Spleen (tissue), 13 donors: ENCODE measurements at places on chromosomes 5 and 9. TPM values are rescaled to one million over a fixed set of nuclear protein-coding genes. Genes with fewer than 3 reads are reported as not detected.

The AJM1 gene
- total RNA-seq: 13.1 TPM

DNA sequence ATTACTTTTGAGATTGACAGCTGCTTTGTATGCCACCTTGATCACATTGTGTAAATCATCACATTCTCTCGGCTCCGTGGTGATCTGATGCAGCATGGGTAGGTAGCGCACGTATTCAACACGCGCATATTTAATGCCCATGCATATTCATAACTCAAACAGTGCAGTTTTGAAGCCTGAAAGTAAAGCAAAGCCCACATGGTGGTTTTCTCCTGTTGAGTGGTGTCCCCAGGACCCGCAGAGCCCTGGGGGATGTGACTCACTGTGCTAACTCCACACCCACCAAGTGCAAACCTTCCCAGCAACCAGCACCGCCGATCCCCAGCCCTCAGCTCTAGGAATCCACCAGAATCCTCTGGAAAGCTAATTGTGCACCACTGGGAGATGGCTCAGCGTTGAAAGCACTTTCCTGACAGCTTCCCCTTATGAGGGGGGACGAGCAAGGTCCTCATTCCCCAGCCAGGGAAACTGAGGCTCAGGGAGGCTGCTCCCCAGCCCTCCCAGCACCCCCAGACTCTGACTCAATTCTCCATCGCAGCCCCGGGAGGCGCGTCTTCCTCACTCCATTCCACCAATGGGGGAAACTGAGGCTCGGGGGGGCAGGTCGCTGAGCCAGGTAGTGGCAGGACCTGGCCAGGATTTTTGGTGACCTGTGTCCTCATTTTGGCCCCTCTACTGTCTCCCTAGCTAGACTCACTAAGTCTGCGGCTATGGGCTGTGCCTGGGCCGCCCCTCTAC is 46.4 kb downstream of the SARDH start:
- peak; percentile 49 for DNase-seq

DNA sequence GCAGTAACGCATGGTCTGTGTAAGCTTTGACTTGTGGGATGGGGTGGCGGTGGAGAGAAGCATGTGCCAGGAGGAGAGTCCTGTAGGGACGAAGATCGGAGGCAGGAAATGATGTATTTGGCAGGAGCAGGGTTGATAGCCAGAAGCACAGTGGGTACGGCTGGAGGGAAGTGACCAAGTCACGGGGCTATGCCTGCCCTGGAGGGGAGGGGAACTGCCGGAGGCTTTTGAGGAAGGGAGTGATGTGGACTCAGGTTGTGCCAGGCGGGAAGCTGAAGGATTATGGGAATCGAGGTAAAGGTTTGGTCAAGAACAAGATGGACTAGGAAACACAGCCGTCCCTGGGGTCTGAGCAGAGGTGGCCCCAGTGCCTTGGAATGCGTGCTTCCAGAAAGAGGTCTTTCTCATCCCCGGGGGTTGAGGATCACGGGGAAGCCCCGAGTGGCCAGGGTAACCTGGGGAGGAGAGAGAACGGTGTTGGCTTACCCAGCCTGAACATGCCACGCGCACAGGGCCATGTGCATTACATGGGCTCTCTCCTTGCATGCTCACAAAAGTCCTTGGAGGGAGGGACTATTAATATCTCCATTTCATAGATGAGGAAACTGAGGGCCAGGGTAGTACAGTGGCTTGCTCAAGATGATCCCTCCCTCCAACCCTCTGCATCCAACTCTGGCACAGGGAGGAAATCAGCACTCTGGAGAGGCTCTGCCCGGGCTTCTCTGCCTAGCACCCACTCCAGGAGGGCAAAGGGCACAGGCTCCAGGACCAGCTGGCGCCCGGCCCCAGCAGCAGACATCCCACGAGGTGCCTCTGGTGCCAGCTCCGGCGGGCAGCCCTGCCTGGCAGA is 253.8 kb downstream of the PBX3 start:
- no peak for DNase-seq

The DMGDH gene
- not detected for total RNA-seq

The CDH9 gene
- not detected for total RNA-seq

The PCDHB12 gene
- 1.1 TPM for total RNA-seq

DNA sequence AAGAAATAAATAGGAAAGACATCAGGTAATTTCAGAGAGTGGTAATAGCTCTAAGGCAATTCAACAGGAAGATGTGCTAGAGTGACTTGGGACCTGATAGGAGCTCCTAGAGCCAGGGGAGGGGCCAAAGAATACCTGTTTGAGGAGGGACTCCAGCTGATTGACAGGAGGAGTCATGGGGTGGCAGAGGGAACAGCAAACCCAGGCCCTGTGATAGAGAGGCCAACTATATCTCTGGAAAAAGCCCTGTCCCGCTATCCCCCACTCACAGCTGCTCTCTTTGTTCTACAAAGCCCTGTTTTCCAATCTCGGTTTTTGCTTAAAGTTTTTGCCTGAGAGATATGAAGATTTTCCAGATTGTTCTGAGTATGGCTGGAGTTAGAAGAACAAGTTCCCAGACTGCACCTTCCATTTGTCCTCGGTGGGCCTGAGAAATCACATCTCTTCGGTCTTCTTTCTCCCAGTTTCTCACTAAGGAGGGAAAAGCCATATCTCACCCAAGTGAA is 9.0 kb upstream of the NSD1 start:
- peak; percentile 62 for DNase-seq

The MYOZ3 gene
- total RNA-seq: 1.2 TPM

The BRD3 gene
- total RNA-seq: 44.6 TPM

The ORM2 gene
- 0.93 TPM for total RNA-seq

DNA sequence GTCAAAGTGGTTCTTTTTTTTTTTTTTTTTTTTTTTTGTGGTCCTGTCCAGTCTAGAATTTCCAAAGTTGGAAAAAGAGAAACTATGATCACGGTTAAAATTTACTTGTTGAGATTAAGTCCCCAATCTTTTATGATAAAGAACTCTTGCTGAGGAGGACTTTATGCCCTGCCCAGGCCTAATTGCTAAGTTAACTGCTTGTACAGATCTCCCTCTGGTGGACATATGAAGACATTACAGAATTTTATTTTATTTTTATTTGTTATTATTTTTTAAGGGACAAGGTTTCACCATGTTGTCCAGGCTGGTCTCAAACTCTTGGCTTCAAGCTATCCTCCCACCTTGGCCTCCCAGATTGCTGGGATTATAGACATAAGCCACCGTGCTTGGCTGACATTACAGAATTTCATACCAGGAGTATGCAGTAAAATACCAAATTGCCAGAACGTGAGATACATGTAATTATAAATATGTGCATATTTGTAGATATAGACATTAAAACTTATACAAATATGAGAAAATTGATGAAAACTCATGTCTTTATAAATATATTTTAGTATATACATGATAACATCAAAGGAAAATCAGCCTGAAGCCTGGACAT is 91.2 kb downstream of the RFK start:
- no peak for DNase-seq

- DNase-seq: no peak
Measured at GRCh38 chr5:124528838-124529237, 217.6 kb downstream of the ZNF608 start.

DNA sequence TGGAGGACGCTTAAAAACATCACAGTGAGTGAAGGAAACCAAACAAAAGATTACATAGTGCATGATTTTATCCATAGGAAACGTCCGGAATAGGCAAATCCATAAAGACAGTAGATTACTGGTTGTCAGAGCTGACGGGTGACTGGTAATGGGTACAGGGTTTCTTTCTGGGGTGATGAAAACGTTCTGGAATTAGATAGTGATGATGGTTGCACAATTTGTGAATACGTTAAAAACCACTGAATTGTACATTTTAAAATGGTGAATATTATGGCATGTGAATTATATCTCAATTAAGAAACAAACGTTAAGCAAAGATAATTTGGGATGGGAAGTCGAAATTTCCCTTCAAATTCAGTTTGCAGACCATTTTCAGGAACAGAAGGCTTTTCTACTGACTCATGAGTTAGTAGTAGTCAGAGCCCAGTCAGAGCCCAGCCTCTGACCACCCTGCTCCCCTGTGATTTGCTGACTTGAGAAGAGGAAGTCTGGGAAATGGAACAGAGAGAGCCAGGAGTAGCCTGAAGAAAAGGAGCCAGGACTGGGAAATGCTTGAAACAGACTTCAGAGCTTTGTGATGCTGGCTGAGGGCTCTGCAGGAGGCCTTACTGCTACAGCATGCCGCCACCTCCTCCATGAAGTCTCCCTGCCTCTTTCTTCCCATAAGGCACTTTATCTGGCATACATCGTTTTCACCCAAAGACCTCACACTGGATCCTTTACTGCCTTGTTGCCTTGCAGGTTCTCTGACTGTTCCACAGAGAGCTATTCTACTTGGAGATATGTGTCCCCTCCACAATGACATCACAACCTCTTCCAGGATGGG is 46.4 kb upstream of the CTNNA1 start:
- no peak for DNase-seq

The ZNG1A gene
- total RNA-seq: 41.0 TPM

The SKIC3 gene
- 56.9 TPM for total RNA-seq

The NOXA1 gene
- total RNA-seq: 10.6 TPM

- DNase-seq: no peak
Measured at GRCh38 chr9:123265833-123266232, 2.6 kb downstream of the STRBP start.
